H54 (cell line): ENCODE measurements at places on chromosomes 1 and 21.

DNA sequence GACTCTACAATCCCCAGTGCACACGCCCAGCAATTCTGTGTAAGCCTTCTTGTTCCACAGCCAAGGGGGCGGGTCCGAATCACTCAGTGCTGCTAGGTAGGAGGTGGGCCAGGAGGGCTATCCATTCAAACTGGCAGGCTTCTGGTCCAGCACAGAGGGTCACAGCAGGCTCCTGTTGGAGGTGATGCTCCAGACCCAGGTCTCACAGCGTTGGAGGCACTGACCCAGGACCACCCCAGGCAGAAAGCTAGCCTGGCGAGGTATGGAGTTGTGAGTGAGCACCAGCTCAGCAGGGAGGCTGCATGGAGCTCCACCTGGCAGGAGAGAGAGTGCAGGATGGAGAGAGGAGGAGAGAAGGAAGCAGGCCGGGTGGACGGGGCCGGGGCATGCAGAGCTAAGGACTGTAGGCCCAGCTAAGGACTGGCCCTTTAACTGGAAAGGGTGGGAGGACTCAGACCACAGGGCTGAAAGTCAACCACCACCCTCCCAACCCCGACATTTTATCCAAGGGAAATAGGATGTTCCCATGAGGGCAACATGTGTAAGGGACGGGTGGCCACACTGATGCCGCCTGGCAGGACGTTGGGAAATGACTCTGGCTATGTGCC, 38.7 kb downstream of the GPR161 start:
- no peak for DNase-seq

DNA sequence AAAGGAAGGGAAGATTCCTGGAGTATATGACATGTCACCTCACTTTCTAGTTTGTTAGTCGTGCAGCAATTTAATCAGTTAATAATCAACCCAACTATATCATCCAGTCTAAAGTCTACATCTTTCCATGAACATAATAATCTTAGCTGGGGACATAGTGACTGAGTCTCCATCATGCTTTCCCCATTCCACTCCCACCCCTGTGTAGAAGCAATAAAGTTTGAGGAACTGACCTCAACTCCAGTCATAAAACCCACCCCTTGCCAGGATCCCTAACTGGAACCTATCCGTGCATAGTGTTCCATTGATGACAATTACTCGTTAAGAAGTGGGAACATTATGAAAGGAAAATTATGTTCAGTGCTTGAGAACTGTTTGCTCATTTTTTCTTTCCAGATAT, 48.9 kb upstream of the MROH9 start:
- no peak for DNase-seq

GRCh38 chr1:22137004-22137720, 5.7 kb downstream of the WNT4 start:
- no peak for DNase-seq

GRCh38 chr1:43237121-43237520, 32.7 kb upstream of the TMEM125 start:
- no peak for DNase-seq

DNA sequence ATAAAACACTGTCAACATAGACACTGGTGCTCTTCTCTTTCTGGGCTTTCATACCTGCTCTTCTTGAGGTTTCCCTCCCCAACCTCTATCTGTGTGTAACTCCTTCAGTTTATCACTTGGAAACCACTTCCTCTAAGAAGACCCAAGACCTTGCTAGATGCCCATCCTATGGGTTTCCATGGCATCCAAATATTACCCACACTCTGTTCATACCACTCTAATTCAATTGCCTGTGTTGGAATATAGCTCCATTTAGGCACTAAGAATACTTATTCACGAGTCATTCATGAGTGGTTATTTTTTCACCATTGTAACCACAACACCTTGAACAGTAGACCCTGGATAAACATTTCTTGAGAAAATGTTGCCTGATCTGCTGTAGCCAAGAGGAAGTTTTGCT, 231.1 kb upstream of the SGIP1 start:
- no peak for DNase-seq

- DNase-seq, result no peak
Observed at GRCh38 chr1:227320476-227320875, 2.2 kb upstream of the CDC42BPA start.

- no peak for DNase-seq
Observed at GRCh38 chr1:21651214-21652042, 17.7 kb downstream of the RAP1GAP start.

DNA sequence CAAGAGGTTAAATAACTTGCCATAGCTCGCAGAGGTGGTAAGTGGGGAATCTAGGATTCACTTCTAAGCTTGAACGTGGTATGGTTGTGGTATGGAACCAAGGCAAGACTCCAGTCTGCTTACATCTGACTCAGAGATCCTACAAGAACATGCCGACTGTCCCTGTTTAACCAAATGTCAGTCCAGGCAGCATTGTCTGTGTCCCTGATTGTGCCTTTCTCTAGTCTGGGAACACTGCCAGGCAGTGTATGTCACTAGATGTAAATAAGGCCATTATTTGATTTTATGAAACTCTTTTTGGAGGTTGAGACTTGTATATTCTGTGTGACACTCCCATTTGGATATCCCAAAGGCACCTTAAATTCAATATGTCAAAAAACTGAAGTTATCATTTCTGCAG, 96.0 kb downstream of the NOS1AP start:
- no peak for DNase-seq

- no peak for DNase-seq
Observed at GRCh38 chr1:34864759-34865158, 5.2 kb upstream of the SMIM12 start.

- DNase-seq, result no peak
Observed at GRCh38 chr1:72526926-72527325, 244.6 kb upstream of the NEGR1 start.

DNA sequence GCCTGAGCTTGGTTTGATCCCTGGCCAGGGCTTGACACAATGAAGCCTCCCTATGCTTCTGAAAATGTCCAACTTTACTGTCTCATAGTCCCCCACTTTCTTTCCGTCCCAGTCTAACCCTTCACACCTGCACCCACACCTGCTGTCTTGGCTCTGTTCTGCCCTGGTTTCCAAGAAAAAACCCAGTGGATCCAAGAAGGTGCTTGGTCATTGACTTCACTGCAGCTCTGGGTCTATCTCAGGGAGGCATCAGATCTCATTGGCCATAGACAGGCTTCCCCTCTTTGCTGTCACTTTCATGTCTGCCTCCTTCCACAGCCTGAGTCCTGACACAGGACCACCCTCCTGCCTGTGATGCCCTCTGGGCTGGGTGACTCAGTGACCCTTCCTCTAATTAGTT, 37.8 kb upstream of the ETV3 start:
- DNase-seq, result no peak

DNA sequence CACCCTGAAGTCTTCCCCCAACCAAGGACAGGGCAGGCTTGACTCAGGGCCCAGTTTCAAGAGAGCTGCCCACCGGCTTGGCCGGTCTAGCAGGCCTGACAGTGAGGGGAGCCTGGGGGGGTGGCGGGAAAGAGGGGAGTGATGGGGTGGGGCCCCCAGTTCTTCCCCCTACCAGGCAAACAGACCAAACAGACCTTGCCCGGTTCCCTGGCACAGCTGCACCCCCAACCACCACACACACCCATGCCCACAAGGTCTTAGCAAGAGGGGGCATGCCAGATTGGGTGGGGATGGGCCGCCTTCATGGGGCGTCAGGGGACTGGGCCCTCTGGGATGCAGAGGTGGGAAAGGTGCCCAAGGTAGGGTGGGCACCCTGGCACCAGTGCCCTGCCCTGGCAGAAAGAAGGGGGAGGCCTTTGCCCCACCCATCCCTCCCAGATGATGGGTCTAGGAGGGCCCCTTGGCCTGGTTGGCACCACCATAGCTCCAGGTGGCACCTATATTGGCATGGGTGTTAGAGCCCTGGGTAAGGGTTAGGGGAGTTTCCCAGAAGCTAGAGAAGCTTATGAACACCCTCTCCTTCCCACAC, 8.9 kb downstream of the ZBTB7B start:
- no peak for DNase-seq

GRCh38 chr21:17526776-17527175, 13.9 kb downstream of the CXADR start:
- no peak for DNase-seq

DNA sequence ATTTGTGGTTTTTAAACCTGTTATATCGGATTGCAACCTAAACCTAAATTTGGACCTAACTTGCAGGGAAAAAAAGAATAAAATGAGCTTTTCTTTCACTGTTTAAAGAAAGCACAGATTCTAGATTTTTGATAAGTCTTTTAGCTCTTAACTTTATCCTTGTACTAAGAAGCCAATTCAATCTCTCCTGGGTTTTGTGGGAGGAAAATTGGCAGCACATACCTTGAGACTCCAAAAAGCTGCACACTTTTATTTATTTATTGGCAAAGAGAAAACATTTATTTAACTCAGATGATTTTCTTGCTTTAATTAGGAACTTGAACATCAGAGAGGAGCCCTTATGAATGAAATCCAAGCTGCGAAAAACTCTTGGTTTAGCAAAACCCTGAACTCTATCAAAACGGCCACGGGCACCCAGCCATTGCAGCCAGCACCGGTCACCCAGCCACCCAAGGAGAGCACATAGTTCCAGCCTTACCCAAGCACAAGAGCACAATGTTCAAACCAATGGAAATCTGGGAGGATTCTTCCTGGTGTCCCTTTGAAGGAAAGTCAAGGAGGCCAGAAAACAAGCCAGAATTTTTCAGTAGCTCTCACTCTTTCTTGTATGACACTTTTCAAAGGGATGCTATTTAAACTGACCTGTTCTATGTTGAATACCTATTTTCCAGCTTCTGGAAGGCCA, 10.1 kb upstream of the CACYBP start:
- DNase-seq, result no peak

DNA sequence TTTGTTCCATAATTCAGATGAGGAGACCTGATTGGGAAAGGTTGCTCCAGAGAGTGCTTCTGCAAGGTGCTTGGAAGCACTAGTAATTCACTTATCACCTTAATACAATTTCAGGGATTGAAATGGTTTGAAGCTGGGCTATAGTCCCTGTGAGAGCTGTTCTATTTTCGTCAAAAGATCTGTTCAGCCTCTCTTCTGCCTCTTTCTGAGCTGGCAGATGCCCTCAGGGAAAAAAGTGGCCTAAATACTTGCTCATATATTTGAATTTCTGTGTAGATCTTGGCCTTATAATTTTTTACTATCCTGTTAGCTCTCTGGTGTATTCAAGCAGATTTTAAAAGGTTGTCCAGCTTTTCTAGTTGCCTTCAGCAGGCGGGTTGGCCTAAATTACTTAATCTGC, 22.3 kb downstream of the C1orf146 start:
- no peak for DNase-seq

DNA sequence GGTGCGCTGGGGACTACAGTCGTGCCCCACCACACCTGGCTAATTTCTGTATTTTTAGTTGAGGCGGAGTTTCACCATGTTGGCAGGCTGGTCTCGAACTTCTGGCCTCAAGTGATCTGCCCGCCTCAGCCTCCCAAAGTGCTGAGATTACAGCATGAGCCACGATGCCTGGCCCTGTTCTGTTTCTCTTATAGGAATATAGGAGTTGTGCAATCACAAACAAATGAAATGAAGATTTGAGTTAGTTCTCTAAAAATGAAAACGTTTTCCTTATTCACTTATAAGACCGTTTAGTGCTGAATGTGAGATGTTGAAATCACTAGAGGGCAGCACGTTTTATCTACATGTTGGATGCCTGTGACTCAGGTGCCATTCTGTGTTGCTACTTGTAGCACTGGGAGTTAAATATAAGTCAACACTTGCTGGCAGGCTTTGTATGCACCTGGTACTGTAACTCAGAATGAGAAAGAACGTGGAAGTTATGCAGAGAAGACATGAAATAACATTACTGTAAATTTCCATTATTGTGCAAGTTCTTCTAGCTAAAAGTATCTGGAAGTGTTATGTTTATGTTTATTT, 45.8 kb downstream of the MIGA1 start:
- DNase-seq, result peak; percentile 10

- no peak for DNase-seq
Observed at GRCh38 chr1:212473729-212474128, 41.0 kb downstream of the NENF start.

DNA sequence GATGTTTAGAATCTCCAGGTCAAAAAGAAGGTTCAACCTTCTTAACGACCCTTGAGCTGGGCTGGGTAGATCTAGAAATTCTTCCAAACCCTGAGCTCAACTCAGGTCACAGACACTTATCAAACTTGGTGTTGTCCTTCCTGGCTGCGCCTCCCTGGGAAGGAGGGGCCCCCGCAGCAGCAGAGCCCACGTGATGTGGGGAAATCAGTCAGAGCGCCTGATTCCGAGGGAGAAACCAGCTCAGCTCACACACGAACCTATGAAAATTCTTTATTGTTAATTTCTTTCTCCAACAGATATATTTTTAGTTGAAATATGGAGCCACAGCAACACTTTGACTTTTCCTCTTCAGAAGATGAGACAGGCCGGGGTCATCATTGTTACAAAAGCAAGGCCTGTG, 24.3 kb upstream of the CLSTN1 start:
- DNase-seq, result no peak

GRCh38 chr1:5119366-5120234, 465.2 kb downstream of the AJAP1 start:
- no peak for DNase-seq

DNA sequence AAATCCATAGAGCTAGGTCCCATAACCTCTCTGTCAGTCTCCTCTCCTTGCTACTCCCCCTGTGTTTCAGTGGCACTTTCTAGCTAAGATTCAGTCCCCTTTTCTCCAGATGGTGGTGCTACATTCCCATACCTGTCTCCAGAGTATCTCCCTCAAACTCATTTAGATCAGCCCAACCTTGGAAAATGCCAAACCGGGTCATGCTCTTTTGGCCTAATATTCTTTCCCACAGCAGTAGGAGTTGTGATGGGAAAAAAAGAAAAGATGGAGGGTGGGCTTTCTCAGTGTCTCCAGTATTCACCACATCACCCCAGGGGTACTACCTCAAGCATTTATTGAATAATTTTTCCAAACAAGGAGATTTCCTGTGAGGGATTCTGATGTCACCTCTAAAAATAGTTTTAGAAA, 3.2 kb upstream of the RXFP4 start:
- no peak for DNase-seq

GRCh38 chr1:193634470-193634869, 448.1 kb upstream of the B3GALT2 start:
- DNase-seq, result no peak

DNA sequence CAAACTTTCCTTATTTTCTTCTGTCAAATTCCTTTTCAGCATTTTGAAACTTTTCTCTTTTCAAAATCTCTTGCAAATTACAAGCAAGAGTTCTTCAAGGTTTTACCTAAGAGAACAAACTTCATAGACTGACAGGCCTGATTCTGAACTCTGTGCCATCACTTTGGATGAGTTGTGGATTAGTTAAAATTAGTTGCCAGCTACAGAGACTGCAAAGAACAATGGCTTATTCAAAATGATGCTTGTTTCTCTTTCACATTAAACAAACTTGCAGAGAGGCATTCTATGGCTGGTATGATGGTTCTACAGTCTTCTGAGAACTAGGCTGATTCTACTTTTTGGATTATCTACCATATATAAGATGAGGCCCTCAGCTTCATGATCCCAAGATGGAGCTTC, 3.8 kb downstream of the LRRC8B start:
- DNase-seq, result no peak

DNA sequence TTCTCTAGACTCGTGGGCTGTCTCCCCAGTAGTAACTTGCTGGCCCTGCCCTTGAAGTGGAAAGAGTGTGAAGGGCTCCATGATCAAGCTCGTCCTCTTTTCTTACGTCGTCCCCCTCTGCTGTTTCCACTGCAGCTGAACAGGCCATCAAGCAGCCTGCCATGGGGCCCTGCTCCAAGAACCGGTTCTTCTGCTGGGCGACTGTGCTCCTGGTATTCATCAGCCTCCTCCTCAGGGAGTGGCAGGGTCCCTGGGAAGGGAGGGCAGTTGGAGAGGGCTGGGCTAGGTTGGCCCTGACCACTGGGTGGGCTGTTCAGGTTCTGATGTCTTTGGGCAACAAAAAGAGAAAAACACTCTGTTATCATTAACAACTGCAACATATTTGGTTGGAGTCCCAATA, 151.5 kb downstream of the FCRL5 start:
- DNase-seq, result no peak
